Myocyte (in vitro differentiated cells): ENCODE measurements at places on chromosomes 1 and 21. TPM values are rescaled to one million over a fixed set of nuclear protein-coding genes. Genes with fewer than 3 reads are reported as not detected.

The MYOM3 gene
- total RNA-seq, result 113 and 161 TPM in 2 replicates

The BACE2 gene
- 21.3 and 23.2 TPM in 2 replicates for total RNA-seq

The AMY1B gene
- not detected in 2 replicates for total RNA-seq

The SMIM1 gene
- not detected in 2 replicates for total RNA-seq

The S100B gene
- total RNA-seq, result not detected in 2 replicates

The CLCNKA gene
- 0.05 TPM in 1 of 2 replicates, not detected in the other for total RNA-seq

The RGS7 gene
- total RNA-seq, result 0.10 TPM in 1 of 2 replicates, not detected in the other

The B3GALT2 gene
- 9.9 and 16.8 TPM in 2 replicates for total RNA-seq

The TMEM269 gene
- total RNA-seq, result 0.03 and 0.05 TPM in 2 replicates

The ARHGEF10L gene
- 43.0 and 49.4 TPM in 2 replicates for total RNA-seq

The DUSP10 gene
- total RNA-seq, result 21.9 and 28.1 TPM in 2 replicates

The PSRC1 gene
- 3.6 and 4.0 TPM in 2 replicates for total RNA-seq

The KCNH1 gene
- total RNA-seq, result 9.3 and 10.3 TPM in 2 replicates

GRCh38 chr1:172446547-172446946, 2.7 kb upstream of the PIGC start:
- DNase-seq, result peak; percentile 60

GRCh38 chr21:44712203-44713028, 1.0 kb upstream of the TSPEAR start:
- no peak for DNase-seq

DNA sequence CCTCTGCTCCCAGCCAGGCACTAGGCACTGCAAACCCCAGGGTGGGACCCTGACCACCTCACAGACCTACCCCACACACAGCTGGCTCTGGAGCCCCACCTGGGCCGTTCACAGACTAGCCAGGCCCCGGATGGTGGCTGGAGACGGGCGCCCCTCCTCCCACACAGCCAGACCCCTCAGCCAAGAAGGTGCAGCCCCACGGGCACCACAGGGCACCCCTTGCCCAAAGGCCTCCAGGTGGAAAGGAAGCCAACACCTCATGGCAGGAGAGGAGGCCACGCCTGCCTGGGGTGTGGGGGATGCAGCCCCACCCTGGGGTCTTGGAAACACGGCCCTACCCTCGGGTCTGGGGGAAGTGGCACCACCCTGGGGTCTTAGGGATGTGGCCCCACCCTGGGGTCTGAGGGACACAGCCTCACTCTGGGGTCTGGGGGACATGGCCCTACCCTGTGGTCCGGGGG, 44.6 kb downstream of the WNT9A start:
- DNase-seq, result no peak

- DNase-seq, result no peak
These were observed 21.9 kb upstream of the XPR1 start for GRCh38 chr1:180609643-180610555.

DNA sequence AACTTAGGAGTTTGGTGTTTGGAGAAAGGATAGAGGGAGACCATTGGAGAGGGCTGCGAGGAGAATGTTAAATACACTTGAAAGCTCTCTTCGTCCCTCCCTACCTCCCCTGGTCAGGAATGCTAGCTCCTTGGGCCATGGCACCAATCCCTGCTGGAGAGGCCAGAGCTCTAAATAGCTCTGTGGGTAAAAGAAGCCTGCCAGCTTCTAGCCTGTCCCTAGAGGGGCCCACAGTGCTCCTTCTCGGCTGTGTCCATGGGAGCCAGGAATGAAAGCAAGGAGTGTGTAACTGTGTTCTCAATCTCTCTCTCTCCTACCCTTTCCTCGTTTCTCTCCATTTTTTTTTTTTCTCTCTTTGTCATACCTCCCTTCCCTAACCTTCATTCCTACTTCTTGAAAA, at the start of gene CCDC190:
Gene CCDC190, minus strand, starts transcription at position 75 of the 400 bp plus-strand sequence. CDS start 1,529 bp downstream, outside the sequence.
- peak; percentile 77 for DNase-seq

- no peak for DNase-seq
These were observed 87.9 kb upstream of the CSF3R start for GRCh38 chr1:36570478-36571060.

GRCh38 chr1:195373856-195374255, 1234.4 kb downstream of the KCNT2 start:
- no peak for DNase-seq

DNA sequence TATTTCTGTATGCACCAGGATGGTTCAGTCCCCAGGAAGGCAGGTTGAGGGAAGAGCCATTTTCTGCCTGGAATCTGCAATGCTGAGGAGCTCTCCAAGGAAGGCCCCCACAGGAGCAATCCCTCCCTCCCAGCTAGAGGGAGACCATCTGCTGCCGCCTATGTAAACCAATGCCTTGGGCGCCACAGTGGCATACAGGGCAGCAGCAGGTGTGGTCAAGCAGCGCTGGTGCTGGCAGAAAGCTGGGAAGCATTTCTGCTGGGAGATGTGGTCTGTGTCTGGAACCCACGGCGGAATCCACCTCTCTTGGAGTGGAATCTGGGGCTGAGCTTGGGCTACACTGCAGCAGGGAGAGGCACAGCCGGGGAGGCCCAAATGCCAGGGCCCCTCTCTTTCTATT, 283.3 kb downstream of the RRAGC start:
- peak; percentile 59 for DNase-seq

DNA sequence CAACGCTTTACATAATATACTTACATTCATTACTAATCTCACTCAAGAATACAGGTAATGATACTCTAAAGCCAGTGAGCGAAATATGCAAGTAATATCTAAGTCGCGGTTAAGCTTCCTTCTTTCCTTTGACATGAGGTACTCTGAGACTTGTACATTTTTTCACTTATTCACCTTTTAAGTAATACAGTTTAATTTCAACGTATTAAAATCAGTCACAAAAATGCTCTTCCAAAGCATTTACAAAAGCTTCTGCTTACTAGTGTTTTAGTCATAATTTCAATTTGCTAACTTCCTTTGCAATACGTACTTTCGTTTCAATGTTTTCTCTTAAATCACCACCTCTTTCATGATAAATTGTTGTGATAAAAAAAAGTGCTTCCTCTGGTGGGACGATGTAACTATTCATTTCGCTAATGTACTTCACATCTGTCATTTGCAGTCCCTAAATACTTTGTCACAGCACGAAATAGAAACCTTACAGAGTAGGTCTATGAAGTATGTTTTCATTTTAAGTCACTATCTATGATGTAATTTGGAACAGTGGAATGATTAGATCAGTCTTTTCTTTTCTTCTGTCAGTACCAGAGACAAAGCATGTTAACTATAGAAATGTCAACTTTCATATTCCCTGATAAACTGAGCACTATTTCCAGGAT, 34.0 kb upstream of the ADGRL4 start:
- DNase-seq, result no peak

DNA sequence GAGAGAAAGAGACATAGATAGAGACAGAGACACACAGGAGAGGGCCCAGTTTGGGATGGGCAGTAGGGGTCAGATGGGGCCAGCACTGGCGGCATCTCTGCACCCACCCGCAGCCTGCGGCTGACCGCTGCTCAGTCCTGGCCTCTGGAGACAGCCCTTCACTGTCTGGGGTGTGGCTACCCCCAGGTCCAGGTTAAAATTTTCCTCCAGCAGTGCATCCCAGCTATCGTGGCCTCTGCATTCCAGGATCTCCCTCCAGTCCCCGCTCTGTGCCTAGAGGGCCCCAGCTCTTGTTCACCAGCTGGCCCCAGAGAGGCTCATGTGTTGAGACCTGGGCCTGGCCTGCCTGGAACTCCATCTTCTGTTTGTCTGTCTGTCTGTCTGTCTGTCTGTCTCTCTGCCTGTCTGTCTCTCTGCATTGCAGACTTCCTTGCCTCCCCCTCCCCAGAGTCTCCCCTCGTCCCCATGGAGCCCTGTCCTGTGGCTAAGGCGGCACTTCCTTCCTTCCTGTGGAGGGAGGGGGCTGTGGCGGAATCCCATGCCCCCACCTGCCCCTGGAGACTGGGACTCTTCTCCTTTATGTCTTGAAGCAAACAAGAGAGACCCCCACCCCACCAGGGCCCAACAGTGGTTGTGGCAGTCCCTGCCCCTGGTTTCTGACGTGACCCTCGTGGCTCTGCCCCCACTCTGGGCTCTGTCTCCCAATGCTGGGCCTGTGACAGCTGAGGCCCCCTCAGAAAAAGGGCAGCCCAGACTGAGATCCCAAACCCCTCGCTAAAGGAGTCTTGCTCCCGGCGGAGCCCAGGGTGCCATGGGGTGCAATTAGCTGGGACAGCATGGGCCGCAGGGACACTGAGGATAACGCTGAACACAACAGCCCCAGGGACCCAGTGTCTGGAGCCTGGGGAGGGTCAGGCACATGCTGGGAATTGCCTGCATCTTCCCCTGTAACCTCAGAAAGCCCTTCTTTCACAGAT, 241.8 kb downstream of the NPHP4 start:
- no peak for DNase-seq

DNA sequence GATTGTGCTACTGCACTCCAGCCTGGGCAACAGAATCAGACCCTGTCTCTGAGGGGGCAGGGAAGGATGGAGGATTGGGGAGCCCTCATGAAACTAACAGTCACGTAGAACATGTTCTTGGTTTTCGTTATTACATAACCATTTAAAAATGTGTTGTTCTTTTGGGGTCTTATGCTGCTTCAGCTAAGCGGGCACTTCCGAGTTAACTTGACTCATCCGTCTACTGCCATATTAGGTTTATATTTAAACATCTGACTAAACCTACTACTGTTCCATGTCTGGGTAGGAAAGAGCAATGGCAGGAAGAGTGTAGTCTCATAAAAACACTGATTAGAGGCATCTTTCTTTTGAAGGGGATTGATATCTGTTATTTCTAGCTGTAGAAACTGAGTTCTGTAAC, 59.5 kb upstream of the BMP8A start:
- DNase-seq, result no peak

GRCh38 chr1:188117436-188117835, 1288.7 kb downstream of the PLA2G4A start:
- no peak for DNase-seq

GRCh38 chr1:165060285-165060793, 296.2 kb downstream of the LMX1A start:
- DNase-seq, result no peak

DNA sequence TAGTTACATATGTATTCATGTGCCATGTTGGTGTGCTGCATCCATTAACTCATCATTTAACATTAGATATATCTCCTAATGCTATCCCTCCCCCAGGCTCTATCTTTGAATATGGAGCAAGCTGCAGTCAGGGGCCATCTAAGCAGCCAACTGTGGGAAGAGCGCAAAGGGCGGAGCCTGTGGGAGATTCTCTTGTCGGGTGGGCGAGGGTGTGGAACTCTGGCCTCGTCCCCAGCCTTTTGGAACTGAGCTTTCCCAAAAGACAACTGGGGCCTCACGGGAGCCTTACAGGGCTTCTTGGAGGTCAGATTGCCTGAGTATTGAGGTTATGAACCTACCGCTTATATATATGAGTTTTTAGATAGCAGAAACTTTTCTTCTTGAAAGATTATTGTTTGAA, 117.2 kb downstream of the HHAT start:
- DNase-seq, result peak; percentile 93

- DNase-seq, result peak; percentile 77
These were observed 20.8 kb upstream of the RGS2 start for GRCh38 chr1:192787914-192788585.

DNA sequence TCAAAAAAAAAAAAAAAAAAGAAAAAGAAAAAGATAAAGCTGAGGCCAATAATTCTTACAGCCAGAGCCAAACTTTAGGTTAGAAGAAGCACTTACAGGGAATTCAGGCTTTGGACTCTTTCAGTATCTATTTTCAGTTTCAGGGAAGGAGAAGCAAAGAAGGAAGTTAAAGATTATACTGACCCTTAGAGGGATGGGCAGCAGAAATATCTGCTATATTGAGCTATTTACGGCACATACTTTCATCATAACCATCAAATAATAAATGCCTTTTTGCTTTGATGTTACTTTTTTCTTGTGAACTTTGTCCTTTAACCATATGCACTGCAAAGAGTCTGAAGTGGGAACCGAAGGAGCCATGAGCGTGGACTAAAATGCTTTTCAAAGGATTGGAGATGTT, 42.0 kb downstream of the TM2D1 start:
- no peak for DNase-seq

DNA sequence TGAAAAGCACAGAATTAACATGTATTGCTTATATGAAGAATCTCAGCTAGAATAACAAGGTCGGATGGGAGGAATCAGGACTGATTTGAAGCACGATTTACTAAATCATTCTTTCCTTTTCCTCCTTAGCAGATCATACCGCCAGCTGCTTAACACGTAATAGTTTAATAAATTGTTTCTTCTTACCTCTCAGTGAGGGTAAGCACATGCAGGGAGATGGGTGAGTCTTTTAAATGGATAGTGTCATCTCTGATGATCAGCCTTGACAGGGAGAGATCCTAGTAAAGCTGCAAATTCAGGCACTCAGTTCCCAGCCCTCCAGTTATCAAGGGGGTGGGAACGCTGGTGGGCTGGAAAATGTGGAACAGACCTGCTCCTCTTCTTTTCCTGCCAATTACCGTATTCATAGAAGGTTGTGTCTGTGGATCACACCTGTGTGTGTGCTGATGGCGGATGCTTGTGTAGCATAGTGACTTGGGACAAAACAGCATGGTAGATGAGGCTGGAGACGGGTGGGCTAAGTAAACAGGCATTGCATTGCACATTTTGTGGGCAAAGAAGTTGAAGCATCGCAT, 30.7 kb downstream of the NTPCR start:
- DNase-seq, result no peak

GRCh38 chr1:226061068-226061840, 1.3 kb upstream of the H3-3A start:
- no peak for DNase-seq

- no peak for DNase-seq
These were observed 61.6 kb downstream of the SMYD3 start for GRCh38 chr1:246445503-246445902.

DNA sequence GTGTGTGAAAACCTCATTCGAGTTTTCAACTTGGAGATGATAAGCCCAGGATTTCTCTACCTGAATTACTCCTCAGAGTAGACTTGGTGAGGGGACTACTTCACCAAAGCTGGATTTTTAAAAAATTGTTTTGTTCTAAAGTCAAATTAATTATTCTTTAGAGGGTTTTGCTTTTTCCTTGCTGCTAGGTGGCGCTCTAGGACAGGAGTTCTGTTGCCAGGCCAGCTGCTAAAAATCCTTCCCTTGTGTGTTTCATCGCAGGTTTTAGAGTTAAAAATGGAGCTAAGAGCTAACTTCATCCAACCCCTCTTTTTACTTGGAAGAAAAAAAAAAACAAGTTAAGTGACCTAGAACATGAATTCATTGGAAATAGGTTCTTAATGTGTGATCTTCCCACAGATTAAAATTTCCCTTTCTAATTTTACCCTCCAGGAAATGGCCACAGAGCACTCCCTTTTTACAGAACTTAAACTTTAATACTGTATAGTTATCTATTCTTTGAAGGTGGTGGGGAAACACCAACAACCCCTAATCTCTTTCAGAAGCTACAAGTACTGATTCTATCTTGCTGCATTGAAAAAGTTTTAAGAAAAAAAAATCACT, 36.7 kb upstream of the FAM163A start:
- DNase-seq, result peak; percentile 76

GRCh38 chr1:153962088-153963029, 978 bp downstream of the SLC39A1 start:
- DNase-seq, result peak; percentile 25

- no peak for DNase-seq
These were observed 40.5 kb upstream of the KCNE1 start for GRCh38 chr21:34552360-34553098.

GRCh38 chr1:195495720-195496635, 1112.3 kb downstream of the KCNT2 start:
- no peak for DNase-seq
